ENCODE measurements at places on chromosomes 11 and 22.

- no peak for DNase-seq
Observed at GRCh38 chr11:16312233-16312765, 44.0 kb downstream of the SOX6 start.

DNA sequence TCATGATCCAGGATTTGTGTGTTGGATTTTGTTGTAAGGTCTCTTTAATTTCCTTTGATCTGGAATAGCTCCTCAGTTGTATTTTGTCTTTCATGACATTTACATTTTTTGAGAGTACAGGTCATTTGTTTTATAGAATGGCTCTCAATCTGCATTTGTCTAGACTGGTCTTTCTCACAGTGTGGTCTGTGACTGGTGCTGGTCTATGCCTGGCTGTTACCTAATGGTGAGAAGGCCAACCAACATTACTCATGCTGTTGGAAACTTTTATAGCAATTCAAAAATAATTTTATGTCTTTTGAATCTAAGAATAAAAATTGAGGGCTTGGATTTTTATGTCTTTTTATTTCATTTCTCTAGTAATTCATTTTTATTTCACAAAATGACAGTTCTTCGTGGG lies 3.9 kb upstream of the NCR3LG1 start:
- no peak for DNase-seq

- no peak for DNase-seq
Observed at GRCh38 chr22:29302681-29303465, 3.6 kb upstream of the GAS2L1 start.

DNA sequence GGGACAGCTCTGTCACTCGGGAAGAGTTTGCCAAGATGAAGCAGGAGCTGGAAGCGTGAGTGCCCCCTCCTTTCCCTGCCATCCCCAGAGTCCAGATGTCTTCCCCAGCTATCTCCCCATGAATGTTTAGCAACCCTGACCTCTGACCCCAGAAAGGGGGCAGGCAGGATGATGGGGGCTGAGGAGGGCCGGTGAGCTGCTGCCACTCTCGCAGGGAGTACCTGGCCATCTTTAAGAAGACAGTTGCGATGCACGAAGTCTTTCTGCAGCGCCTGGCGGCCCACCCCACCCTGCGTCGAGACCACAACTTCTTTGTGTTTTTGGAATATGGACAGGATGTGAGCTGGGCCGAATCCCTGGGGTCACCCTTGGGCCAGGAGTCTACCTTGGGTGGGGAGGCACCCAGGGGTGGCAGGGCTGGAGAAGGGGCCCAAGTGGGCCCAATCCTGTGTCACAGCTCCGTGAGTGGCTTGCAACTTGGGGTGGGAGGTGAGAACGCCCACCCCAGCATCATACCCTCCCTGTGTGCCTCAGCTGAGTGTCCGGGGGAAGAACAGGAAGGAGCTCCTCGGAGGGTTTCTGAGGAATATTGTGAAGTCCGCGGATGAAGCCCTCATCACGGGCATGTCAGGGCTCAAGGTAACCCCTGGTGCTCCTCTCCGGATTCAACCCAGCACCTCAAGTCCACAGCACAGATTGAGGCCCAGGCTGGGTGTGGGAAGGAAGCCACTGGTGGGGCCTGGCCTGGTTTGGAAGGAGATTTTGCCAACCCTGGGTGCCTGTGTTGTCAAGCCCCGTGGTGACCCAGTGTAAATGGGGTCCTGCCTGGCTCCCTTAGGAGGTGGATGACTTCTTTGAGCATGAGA lies 7.5 kb downstream of the CFL1 start:
- no peak for DNase-seq

DNA sequence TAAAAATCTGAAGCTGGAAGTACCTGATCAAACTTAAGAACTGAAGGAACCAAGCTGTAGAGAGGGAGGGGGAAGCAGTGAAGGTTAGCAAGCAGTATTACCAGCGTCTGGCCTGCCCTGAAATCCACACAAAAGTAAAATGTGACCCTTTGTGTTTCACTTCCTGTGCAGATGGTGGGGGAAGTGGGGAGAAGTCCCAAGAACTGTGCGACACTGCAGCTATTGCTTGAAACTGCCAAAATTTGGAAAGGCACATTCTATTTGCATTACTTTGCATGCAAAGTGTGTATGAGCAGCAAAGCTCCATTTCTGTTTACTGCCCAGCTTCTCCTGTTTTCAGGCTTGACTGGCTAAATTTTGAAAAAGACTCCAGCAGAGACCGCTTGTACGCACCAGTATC lies 72.1 kb upstream of the BMAL1 start:
- DNase-seq: no peak

GRCh38 chr11:83656796-83657330 lies 370.7 kb upstream of the CCDC90B start:
- no peak for DNase-seq

- no peak for DNase-seq
Observed at GRCh38 chr11:66470015-66470414, 3.3 kb downstream of the PELI3 start.

DNA sequence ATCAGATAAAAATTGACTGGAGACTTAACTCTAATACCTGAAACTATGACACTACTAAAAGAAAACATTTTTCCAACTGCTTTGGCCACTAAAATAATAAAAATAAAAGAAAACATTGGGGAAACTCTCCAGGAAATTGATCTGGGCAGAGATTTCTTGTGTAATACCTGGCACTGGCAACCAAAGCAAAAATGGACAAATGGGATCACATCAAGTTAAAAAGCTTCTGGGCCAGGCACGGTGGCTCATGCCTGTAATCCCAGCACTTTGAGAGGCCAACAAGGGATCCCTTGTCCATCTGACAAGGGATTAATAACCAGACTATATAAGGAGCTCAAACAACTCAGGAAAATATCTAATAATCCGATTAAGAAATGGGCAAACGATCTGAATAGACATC lies 64.6 kb upstream of the RAB1B start:
- DNase-seq: no peak

- DNase-seq: no peak
Observed at GRCh38 chr11:117337076-117337475, 9.4 kb downstream of the CEP164 start.
